ENCODE measurements at places on chromosomes 13 and 19. TPM values are rescaled to one million over a fixed set of nuclear protein-coding genes. Genes with fewer than 3 reads are reported as not detected.

DNA sequence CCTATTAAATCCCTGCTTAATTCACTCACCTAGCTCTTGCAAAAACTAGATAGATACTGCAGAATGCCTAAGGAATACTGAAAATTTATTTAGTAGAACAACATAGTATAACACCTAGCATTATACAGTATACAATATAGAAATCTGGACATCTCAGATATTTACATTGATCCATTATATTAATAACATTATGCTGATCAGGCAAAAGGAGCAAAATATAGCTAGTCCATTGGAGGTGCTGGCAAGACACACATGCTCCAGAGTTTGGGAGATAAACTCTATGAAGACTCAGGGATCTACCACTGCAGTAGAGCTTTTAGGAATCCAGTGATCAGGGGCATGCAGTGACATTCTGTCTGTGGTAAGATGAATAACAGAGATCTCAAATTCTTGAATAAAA lies 357.6 kb downstream of the TBC1D4 start:
- no peak for DNase-seq
- H3K36me3 ChIP-seq: no peaks in the 10 kb centered on the region
- no peak overlapping the region for H3K4me3 ChIP-seq
- H3K27ac ChIP-seq: no peak overlapping the region
- no peaks in the 10 kb centered on the region for H3K27me3 ChIP-seq
- H3K4me1 ChIP-seq: no peaks in the 10 kb centered on the region

- no peak overlapping the region for H3K27ac ChIP-seq
- no peak for DNase-seq
- no peak overlapping the region for H3K4me3 ChIP-seq
- no peaks in the 10 kb centered on the region for H3K36me3 ChIP-seq
- H3K4me1 ChIP-seq: no peaks in the 10 kb centered on the region
- no peaks in the 10 kb centered on the region for H3K27me3 ChIP-seq
Observed at GRCh38 chr19:49775742-49776370, 9.1 kb downstream of the AP2A1 start.

DNA sequence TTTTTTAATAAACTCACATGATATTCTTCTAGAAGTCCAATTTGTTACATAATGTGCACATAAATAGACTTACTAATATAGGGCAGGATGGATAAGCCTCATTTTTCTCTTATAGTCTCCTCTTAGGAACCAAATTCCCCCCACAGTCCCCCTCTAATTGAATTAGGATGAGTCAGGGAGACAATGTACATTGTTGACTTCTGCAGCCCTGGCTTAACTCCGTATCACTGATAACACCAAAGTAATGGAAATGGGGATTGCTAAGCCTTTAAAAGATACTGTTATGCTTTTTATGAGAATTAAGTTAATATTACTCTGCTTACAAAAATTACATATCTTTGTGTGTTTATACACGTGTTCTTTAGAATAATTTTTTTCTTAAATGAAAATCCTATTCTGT lies 5.1 kb upstream of the PCDH9 start:
- no peak overlapping the region for H3K27ac ChIP-seq
- H3K4me3 ChIP-seq: no peak overlapping the region
- H3K36me3 ChIP-seq: no peaks in the 10 kb centered on the region
- no peaks in the 10 kb centered on the region for H3K4me1 ChIP-seq
- DNase-seq: no peak

DNA sequence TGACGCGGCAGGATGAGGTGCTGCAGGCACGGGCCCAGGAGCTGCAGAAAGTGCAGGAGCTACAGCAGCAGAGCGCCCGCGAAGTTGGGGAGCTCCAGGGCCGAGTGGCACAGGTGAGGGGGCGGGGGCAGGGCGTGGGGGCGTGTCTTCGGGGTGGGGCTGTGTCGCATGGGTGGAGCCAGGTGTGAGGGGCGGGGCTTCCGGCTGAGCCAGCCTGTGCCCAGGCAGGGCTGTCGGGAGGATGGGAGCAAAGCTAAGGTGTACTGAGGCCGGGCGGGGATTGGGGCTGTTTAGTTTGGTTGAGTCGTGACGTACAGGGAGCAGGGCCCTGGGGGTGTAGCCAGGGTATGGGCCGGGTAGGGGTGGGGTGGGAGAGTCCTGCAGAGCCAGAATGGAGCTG lies 62.3 kb downstream of the KCNC3 start:
- H3K4me3 ChIP-seq: no peak overlapping the region
- H3K4me1 ChIP-seq: no peaks in the 10 kb centered on the region
- DNase-seq: no peak
- H3K36me3 ChIP-seq: no peaks in the 10 kb centered on the region

- no peaks in the 10 kb centered on the region for H3K27me3 ChIP-seq
- H3K27ac ChIP-seq: no peak overlapping the region
- no peaks in the 10 kb centered on the region for H3K4me1 ChIP-seq
- H3K4me3 ChIP-seq: no peak overlapping the region
- H3K36me3 ChIP-seq: no peaks in the 10 kb centered on the region
Observed at GRCh38 chr19:5487222-5487621, 32.0 kb downstream of the ZNRF4 start.

DNA sequence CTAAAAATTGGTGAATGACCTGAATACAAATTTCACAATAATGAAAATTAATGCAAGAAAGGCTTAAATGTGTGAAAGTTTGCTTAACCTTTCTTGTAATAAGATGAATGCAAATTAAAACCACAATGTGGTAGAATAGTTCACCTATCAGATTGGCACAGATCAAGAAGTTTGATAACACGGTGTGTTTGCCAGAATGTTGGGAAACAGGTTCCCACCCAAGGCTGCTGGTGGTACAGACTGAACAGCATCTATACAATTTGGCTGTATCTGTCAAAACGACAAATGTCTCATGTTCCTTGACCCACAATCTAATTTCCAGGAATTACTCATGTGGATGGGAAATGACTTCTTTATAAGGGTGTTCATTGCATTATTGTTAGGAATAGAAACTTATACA lies 8.6 kb upstream of the IRS2 start:
- no peaks in the 10 kb centered on the region for H3K27me3 ChIP-seq
- no peaks in the 10 kb centered on the region for H3K36me3 ChIP-seq
- DNase-seq: no peak
- H3K4me3 ChIP-seq: no peak overlapping the region

The RRAS gene
- 34.8 TPM for total RNA-seq

The OR4F17 gene
- not detected for total RNA-seq

The ZNF460 gene
- total RNA-seq: 123 TPM

The ZNF610 gene
- total RNA-seq: 2.6 TPM

The KL gene
- total RNA-seq: 2.7 TPM

The ZNF132 gene
- 6.2 TPM for total RNA-seq

The TPGS1 gene
- total RNA-seq: 77.7 TPM

Data from breast epithelium (tissue), 4 donors.